ENCODE measurements at places on chromosomes 16 and 17.

DNA sequence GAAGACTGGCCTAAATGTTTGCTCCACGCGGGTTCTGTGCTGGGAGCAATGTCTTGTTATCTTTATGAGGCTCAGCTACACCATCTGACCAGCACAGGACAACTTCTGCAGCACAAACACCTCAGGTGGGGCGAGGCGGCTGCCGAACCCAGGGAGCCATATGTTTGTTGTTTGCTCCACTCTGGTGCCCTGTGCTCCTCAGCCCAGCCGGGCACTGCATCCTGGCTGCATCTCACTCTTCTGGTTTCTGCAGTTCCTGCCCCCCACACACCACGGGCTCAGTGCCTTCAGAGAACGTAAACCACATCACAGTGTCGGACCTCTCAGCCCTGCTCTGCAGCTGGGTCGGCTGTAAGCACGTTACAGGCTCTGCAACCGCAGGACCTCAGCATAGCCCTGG lies 32.4 kb downstream of the MXRA7 start:
- DNase-seq, result peak; percentile 22

DNA sequence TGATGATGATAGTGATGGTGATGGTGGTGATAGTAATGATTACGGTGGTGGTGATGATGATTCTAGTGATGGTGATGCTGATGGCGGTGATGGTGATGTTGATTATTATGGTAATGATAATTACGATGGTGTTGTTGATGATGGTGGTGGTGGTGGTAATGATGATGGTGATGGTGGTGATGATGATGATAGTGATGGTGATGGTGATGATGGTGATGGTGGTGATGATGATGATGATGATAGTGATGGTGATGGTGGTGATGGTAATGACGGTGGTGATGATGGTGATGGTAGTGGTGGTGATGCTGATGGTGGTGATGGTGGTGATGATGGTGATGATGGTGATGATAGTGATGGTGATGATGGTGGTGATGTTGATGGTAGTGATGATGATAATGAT lies 370.0 kb downstream of the CDH13 start:
- DNase-seq, result no peak

DNA sequence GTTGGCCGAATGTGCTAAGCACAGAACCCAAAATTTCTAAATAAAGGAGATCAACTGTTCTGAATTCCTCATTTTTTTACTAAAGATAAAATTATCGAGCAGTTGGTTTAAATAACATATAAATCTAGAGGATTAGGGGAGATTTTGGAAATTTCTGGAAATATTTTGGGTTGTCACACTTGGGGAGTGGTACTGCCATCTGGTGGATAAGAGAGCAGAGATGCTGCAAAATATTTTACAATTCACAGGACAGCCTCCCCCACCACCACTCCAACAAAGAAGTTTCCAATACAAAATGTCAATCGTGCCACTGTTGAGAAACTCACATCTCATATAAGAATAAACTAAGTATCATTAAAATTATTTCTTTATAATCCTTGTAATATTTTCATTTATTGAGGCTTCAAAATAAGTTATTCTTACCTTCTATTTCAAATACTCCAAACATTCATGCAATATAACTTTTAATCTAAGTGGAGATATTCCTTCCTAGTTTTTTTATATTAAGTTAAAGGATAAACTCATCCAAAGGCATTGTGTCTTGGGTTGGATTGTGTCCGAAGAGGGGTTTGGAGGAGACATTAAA lies 17.0 kb upstream of the ABCA8 start:
- no peak for DNase-seq

- peak; percentile 60 for DNase-seq
Measured at GRCh38 chr16:87278191-87279093, 38.8 kb downstream of the C16orf95 start.

Data from activated naive CD8-positive, alpha-beta T cell treated with anti-CD3 and anti-CD28 coated beads for 36 hours (primary cell).